Activated T-helper 1 cell treated with Interleukin-2 at 50 U/mL for 16 hours (primary cell): ENCODE measurements at places on chromosomes 11 and 22.
A peak's percentile ranks its signal among the peaks of the same experiment; 100 is the strongest.

GRCh38 chr11:1561266-1561665 lies 10.8 kb downstream of the DUSP8 start:
- DNase-seq, result no peak

DNA sequence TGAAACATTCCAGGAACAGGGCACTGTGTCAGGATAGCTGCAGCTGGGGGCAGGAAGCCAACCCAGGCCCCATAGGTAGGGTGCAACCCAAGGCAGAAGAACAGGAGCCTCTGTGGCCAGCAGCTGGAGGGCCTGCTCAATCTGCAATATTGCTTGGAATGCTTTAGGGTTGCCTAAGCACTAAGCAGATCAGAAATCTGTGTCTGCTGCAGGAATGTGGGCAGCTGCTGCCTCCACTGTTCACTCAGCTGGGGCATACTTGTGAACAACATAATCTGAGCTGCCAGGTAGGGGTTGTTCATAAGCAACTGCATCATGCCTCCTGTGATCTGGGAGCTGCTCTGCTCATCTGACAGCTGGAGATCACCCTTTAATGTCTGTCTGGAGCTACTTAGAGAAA lies 1.7 kb downstream of the UBQLNL start:
- no peak for DNase-seq

GRCh38 chr11:25536289-25536688 lies 795.6 kb upstream of the ANO3 start:
- DNase-seq, result no peak

GRCh38 chr11:113474362-113475159 lies 637 bp downstream of the DRD2 start:
- DNase-seq, result peak; percentile 5

GRCh38 chr11:87477321-87477720 lies 439.6 kb downstream of the TMEM135 start:
- DNase-seq, result no peak

- no peak for DNase-seq
Measured at GRCh38 chr11:126702987-126703386, 297.6 kb downstream of the KIRREL3 start.

DNA sequence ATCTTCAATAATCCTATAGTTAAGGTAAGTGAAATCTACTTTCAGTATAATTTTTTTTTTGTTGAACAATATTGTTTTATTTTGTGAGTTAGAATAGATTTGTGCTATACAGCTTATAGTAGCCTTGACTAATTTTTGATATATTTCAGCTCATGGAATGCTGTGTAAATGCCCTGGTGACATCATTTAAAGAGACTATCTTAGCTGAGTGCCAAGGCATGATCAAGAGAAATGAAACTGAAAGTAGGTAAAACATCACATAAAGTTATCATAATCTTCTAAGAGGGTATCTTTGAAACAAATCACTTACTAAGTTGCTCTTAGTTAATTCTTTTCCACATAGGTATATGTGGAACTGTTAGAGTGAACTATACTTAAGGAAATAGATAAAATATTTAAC lies 51.4 kb upstream of the ACAT1 start:
- DNase-seq, result no peak

GRCh38 chr11:73396251-73396930 lies 20.2 kb downstream of the RELT start:
- no peak for DNase-seq

DNA sequence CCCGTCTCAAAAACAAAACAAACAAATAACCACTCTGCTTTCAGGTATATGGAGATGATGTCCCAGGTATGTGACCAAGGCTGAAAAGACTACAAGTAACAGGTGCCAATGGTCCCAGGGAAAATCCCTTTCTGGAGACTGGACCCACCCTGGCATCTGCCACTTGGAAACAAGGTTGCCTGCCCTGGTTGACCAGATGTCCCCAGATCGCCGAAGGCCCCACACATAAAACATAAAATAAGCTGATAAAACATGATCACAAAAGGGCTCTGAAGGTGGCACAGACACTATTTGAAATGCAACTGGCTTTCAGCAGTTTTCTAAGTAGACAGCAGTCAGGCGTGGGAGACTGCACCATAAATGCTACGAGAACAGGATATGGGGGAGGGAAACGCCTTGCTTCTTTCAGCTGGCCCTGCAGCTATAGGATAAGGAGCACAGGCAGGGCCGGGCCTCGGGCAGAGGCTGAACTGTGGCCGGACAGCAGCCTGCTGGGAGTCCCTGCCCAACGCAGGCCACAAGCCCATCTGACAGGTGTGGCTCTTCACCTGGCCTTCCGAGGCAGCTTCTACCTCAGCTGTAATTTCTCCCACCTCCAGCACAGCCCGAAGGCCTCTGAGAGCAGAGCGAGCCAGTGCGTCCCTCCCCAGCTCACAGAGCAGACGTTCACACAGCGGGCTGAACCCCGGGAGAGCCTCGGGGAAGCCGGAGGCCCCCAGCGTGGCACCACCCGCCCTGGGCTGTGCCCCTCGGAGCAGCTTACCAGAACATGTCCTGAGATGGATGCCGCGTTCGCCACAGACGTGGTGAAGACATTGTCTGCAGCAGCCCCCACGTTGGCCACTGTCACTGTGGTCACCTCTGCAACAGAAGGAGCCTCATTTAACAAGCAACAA lies 4.0 kb downstream of the DEAF1 start:
- no peak for DNase-seq

DNA sequence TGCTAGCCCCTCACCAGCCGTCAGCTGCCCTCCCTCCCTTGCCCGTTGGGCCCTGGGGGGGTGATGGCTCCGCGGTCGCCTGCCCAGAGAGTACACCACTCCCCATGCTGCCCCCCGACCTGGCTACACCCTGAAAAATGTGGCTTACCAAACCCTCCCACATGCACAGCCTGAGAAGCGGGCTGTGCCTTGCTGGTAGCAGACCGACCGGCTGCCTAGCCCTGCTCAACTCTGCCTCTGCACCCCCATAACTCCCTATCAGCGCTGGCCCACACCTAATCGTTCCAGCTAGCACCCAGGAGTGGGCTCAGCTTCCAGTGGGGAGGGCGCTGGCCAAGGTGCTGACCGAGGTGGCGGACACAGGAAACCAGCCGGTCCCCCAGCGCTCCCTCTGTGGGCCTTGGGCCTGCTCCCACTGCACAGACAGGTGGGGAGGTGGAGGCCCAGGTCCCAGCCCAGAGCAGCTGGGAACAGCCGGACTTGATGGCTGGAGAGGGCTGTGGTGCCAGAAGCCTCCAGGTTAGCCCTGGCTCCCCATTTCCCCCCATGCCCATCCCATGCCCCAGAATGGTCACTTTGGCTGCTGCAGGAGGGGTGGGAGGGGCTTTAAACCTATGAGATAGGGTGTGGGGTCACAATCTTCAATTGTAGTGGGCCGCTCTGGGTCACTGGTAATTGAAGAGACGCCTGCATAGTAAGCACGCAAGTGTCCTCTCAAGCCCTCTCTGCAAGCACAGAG lies 32.1 kb upstream of the PRODH start:
- DNase-seq, result no peak

- DNase-seq, result no peak
Measured at GRCh38 chr11:35131886-35132285, 7.1 kb upstream of the CD44 start.

DNA sequence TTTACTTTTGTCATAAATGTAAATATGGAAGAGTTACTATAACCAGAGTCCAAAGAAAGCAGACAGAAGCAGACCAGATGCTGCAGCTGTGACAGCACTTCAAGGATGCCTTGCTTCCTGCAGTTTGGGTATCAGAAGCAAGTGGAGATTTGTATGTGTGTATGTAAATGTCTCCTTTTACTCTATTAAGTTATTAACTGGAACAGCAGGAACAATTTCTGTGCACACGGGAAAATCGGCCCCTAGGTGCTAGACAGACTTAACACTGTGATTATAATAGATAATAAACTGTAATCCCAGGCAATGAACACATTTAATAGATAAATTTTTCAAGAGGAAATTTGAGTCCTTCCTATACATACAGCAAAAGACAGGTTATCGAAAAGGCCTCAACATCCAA lies 178.6 kb upstream of the PITPNB start:
- DNase-seq, result no peak

DNA sequence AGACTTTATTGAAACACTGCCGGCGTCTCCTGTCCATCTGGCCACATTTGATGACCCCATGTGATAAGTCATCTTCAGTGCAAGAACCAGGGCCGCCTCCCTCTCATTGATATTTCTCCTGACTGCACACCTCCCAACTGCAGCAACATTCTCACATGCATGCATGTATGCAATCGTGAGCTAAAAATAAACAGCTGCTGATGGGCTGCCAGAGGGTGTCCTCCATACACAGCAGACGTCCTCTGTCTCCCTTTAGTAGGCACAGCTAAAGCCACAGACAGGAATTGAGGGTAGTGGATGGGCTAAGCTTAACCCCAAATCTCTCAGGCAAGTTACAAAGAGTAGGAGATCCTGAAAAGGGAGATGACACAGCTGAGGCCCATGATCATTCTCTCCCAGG lies 106.7 kb upstream of the HSD17B12 start:
- no peak for DNase-seq

DNA sequence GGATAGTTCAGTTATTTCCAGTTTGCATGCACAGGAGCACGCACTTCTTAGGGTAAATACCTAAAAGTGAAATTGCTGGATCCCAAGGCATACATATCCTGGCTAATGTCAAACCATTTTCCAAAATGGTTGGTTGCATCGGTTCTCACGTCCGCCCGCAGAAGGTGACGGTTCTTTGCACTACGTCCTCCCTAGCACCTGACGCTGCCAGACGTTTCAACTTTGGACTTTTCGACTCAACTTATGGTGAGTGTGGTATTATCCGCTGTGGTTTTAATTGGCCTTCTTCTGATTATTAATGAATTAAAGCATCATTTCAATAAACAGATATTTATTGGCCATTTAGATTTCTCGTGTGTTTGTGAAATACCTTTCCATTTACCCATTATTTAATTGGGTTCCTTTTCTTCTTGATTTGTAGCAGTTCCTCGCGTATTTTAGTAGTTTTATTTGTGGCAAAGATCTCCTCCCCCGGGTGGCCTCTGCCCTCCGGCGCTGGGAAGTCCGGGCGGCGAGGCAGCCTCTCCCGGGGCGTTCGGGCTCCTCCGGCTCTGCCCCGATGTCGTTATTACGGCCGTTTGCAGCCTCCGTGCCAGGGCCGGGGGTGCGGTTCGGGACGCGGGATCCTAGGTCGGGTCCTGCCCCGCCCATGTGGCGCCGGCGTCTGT lies at the start of gene JHY:
TSS of gene JHY (plus strand) at position 571 of the 668 bp plus-strand sequence. CDS start 3,091 bp downstream, outside the sequence.
- no peak for DNase-seq

- DNase-seq, result no peak
Measured at GRCh38 chr11:86559311-86559945, 113.0 kb downstream of the ME3 start.

GRCh38 chr11:127492029-127492428 lies 491.5 kb upstream of the KIRREL3 start:
- DNase-seq, result no peak

DNA sequence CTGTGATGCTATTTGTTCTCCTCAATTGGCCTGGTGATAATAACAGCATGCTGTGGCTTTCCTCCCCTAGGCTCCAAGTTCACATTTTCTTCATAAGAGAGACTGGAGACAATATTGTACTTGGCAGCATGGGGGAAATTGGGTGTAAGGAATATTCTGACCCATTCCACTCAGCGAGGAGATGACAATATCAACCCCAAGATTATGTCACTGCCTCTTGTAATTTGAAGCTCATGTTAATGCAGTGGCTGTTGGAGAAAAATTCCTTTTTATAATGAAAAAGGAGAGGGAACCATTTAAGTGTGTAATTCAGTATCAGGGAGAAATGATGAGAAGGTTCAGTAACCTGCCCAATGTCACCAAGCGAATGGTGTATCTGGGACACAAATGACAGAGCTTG lies 665.8 kb downstream of the NTM start:
- no peak for DNase-seq

DNA sequence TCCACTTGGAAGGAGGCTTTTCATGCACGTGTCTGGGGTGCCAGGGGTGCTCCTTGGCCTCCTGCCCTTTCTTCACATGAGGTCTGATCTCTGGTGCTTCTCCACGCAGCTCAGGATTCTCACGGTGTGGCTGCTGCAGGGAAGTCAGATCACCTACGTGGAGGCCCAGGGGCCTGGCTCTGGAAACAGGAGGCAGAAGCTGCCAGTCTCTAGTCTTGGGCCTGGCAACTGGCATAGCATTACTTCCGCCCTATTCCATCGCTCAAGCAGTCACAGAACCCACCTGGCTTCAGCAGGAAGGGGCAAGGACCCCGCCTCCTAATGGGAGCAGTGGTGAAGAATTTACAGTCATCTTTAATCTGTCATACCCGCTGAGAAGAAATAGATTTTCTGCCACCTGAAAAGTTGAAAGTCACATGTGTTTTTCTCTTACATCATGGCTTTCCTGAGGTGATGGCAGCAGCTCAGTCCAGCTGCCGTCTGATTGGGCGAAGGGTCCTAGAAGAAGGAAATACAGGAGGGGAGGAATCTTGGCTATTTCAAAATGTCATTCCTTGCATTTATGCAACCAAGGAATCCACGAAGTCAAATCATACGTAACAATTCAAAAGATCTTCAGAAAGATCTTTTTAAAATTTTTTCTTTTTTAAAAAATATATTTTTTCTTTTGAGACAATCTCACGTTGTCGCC lies 50.1 kb upstream of the DKK3 start:
- DNase-seq, result no peak

- no peak for DNase-seq
Measured at GRCh38 chr11:112318661-112319060, 58.0 kb upstream of the PLET1 start.

DNA sequence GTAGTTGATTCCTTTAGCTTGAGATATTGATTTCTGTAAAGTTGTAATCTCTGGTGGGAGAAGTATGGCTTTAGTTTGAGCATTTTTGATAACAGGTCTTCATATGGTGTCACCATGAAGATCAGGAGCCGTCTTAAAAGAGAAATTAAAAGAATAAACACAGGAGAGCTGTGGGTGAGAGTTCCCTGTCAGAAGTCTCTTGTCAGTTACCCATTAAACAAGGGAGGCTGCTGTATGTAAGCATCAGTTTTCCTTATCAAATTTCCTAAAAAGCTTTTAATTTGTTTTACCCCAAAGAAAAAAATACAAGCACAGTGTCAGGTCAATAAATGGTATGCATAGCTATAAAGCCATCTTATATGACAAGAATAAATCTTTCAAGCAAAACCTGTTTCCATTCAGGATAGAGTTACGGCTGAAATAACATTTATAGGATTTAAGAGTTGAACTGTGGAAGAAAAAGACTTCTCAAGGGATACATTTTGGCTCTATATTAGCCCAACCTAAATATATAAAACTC lies 767.5 kb downstream of the JRKL start:
- DNase-seq, result no peak

DNA sequence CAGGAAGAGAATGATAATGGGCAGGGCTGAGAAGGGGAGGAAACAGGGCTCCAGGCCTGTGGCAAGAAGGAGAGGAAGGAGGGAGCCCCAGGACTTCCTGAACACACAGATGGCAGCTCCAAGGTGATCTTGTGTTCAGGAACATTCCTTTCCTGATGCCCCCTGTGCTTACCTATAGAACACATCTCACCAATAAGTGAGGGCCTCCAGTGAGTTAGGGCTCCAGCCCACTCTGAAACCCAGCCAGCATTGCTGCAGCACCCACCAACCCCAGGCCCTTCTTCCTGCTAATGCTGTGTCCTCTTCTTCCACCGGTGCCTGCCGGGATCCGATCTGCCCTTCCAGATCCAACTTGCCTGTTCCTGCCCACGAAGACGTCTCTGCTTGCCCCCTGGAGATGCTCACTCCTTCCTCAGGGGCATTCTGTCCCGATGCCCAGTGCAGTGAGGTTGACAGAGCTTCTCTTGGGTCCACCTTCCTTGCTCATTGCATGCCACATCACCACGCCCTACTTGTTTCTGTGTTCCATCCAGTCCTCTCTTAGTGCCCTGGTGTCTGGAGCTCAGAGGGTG lies 17.4 kb downstream of the ANKK1 start:
- DNase-seq, result no peak
